HFFc6 (cell line): ENCODE measurements at places on chromosomes 6 and 20.

DNA sequence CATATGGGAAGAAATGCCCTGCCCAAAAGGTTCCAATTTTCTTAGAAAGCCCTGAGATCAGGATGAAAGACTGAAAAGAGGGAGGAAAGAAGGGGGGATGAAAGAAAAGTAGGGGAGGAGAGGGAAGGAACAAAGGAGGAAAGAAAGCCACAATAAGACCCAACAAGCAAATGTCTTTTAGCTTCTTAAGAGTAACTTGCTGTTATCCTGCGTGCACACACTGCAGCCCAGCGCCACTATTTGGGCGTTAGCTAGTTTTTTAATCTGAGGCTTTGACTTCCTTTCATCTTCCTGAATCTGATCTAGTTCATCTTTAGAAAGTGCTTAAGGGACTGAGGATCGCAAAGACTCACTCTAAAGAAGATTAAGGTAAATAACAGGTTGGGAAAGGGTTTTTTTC is 77.4 kb upstream of the HDDC2 start:
- DNase-seq = no peak

DNA sequence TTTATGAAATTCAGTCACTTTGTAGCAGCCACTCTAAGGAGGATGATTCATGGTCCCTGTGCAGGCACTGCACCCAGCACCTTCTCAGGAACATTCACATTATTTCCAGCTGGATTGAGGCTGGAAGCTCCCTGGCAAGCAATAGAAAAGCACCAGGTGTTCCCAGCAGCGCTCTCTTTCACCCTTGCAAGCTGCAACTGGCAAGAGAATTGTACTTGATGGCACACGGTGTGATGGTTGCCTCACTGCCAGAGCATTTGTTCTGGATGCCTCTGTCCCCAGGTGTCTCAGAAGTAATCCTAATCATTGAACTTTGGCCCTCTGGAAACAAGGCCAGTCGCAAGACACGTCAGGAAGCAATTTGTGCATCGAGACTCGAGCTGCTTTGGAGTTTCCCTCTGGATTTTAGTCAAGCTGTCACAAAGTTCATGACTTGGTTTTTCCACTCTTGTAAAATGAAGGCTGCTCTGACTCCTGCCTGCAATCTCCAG is 24.9 kb upstream of the PHACTR2 start:
- DNase-seq = no peak

DNA sequence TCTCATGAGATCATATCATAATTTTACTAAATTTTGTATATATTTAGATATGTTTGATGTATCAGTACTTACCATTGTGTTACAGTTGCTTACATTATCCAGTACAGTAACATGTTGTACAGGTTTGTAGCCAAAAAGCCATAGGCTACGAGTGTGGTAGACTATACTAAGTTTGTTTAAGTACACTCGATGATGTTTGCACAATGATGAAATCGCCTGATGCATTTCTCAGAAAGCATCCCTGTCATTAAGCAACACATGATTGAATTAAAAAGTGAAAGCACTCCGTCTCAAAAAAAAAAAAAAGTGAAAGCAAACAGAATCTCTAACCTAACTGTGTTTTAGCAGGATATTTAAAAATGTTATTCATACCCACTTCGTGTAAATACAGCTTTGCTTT is 104.9 kb upstream of the TFAP2D start:
- no peak for DNase-seq

- no peak for DNase-seq
Observed at GRCh38 chr6:33875696-33876095, 71.9 kb upstream of the MLN start.

DNA sequence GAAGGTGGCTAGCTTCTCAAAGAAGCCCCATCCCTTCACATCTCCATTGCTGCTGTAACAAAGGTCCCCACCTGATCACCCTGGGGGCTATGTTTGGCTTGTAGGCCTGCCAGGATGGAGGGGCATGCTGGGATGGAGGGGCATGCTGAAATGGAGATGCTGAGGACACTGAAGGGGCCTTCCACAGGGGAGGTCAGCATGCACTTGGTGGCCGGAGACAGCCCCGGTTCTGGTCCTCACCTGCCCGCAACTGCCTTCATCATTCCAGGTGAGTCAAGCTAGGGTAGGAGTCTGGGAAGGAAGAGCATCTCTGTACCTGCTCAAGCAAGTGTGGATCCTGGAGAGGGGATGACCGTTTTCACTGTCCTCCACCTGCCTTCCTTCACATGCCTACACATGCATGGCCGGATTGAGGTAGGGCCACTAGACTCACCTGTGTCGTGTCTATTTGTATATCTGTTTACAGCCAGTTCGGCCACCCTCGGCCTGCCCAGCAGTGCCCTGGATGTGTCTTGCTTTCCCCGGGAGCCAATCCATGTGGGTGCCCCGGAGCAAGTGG is 6.0 kb downstream of the L3MBTL1 start:
- DNase-seq = no peak

DNA sequence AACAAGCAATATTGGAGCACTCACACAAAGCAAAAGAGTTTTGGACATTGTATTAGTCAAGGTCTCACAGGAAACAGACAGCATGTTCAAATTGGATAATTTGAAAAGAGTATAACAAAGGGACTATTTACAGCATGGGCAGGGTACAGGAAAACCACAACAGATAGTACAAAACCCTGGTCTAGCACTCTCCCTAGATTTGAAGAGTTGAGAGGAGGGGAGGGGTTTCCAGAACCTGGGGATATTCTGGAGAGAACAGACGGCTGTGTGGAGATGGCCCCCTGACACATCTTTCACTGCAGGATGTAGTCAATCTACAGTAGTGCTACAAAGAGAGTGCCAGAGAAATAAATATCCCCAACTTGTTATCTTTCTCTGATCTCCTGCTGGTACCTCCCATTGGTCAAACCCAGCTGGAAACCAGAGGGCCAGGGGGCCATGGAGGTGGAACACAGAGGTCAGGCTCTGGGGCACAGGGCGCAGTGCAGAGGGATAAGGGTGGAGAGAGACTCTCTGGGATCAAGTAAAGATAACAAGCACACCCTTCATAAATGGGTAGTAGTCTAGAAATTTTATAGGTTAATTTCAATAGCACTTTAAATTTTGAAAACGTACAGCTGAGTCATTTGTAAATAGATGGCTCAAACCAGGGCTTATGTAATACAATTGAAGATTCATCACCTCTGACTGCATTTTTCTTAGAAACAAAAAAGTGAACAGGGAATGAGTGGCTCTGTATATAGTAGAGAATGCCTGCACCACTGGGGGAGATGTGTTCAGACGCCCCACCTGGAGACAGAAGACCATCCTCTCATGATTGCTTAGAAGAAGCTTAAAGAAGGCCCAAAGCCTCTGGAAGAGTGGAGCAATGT is 25.7 kb downstream of the RCAN2 start:
- DNase-seq = no peak

DNA sequence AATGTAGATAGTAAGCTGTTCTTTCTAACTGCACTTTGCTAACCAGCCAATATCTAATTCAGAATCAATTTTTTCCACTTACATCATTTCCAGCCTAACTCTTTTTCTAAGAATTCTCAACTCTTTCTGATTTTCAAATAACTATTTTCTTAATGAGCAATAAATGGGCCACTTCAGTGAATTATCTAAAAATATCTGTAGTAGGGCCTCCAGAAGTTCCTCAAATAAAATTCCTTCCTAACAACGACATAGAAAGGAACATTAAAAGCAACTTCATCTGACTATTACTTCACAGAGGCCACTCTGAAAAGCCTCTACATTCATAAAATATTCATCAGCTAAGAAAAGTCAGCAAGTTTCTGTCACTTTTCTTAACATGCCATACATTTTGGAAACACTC is 4.8 kb downstream of the COL12A1 start:
- DNase-seq = no peak

DNA sequence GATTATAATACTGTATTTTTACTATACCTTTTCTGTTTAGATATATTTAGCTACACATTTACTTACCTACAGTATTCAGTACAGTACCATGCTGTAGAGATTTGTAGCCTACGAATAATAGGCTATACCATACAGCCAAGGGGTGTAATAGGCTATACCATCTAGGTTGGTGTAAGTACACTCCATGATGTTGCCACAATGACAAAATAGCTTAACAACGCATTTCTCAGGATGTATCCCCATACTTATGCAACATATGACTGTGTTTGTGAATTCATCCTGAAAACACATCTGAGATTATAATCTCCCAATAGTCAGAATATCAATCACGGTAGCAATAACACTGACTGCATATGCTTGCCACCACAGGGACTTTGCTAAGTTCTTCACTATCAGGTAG is 20.7 kb downstream of the B4GALT5 start:
- DNase-seq = no peak

GRCh38 chr6:84528201-84528600 is 236.2 kb downstream of the TBX18 start:
- DNase-seq = no peak

- no peak for DNase-seq
Observed at GRCh38 chr20:44143936-44144335, 43.1 kb downstream of the JPH2 start.

DNA sequence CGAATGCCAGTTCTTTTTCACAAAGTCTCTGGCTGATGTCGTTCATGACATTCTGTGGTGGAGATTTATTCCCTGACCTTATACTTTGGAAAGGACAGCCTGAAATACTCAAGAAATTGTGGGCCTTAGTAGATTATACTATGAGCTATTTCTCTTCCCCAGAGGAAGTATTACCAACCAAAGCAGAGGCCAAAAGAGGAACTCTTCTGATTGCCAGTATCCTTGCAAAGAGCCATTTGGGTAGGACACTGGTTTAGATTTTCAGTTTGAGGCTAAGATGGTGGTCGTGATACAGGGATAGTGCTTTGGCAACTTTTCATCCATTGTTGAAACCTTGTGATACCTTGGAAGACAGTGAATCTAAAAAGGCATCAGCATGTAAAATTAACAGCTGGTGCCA is 327.3 kb downstream of the HACE1 start:
- no peak for DNase-seq

DNA sequence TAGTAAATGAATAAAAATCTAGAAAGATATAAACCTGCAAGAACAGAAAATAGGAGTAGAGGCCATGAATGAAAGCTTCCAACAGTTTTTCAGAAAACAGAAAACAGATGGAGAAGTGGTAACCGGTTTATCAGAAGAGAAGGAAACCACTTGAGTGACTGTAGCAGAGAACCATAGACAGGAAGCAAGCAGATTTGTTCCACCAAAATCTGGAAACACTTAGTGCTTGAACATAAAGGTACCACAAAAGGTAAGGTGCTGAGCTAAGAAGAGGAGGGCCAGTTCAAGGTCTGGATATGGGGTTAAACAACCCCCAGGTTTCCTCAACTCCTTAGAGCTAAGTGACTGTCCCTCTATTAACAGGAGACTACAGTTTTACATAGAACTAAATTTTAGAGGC is 9.2 kb upstream of the KIAA0319 start:
- no peak for DNase-seq

DNA sequence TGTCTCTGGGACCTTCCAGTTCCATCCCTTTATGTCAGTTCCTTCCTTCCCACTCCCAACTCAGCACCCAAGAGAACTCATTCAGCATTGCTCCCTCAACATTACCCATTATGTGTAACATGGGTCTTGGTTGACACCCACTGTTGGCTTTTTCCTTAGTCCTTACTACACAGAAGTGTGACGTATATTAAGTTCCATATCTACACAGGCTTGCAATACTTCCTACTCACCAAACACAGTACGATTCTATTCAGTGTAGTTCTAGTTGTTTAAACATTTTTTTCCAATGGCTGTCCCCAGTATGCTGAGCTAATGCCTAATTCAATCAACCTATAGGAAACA is 37.7 kb downstream of the ARHGAP18 start:
- no peak for DNase-seq

DNA sequence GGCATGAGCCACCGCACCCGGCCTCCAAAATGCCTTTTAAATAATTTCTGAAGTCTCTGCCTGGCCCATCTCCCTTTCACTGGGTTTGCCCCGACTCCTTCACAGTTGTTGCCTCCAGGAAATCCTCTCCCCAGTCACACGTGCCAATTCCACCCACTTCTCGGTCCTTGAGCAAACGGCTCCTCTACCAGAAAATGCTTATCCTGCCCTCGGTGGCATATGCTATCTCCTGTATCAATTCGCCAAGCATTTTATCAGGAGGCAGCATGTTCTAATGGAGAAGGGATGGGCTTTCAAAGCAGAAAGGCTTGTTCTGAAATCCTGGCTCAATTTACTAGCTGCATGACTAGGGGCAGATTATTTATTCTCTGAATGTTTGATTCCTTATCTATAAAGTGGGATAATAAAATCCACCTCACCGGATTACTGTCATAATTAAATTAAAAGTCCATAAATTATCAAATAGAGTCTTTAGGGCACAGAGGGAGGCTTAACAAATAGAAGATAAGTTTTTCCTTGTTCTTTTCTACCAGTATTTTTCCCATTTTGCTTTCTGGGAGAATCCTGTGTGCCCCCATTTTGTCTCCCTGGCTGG is 66.3 kb downstream of the PPP1R3G start:
- DNase-seq = no peak

DNA sequence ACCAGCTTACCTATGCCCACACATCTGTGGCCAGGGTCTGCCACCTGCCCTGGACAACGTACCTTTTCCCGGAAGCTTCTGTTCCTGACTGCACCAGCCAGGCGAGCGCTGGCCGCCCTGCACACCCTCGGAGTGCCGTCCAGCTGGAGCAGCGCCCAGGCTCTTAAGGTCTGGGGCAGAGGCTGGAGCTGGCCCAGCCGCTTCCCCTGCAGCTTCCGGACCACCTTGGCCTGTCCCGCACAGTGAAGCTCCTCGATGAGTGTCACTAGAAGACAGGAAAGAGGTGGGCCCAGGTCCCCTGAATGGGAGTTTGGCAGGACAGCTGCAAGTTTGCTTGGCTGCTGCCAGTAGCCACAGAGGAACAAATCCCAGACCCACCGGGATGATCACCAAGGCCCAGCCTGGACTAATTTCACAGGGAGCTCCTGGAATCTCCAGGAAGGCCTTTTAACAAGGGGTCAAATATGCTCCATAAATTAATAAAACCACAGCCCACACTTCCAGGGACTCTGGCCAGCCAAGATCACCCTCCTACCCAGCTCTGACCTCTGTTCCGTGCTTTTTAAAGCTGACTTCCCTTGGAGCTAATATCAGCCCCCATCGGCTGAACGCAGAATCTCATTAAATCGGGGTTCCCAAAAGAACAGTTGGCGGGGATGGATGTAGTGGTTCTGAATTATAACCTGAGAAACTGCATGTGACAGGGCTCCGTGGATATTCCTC is 82.3 kb downstream of the PTPN1 start:
- DNase-seq = no peak

- no peak for DNase-seq
Observed at GRCh38 chr20:19557291-19557690, 200.8 kb upstream of the RIN2 start.

GRCh38 chr20:4681991-4682401 is 39.7 kb upstream of the PRND start:
- peak; percentile 50 for DNase-seq

DNA sequence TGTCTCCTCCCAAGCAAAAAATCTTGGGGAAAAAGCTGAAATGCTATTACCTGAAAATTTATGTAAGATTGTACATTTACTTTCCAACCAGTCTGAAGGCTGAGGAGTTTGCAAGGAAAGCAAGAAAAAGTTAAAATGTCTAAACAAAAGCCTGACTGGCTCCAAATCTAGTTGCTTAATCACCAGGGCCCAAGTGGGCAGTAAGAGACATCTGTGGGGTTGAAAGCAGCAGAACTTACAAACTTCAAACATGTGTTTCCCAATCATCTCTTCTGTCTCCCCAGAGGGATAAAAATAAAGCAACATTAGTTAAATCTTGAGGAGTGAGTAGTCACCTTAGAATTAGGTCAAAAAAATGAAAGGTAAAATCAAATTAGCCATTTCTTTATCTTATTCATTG is 98.6 kb downstream of the OGFRL1 start:
- no peak for DNase-seq

- DNase-seq = no peak
Observed at GRCh38 chr6:17836293-17836692, 129.6 kb upstream of the NUP153 start.

- DNase-seq = no peak
Observed at GRCh38 chr6:21051777-21052176, 517.5 kb downstream of the CDKAL1 start.
